ENCODE measurements at places on chromosomes 11 and 22. TPM values are rescaled to one million over a fixed set of nuclear protein-coding genes. Genes with fewer than 3 reads are reported as not detected.
A peak's percentile ranks its signal among the peaks of the same experiment; 100 is the strongest.

DNA sequence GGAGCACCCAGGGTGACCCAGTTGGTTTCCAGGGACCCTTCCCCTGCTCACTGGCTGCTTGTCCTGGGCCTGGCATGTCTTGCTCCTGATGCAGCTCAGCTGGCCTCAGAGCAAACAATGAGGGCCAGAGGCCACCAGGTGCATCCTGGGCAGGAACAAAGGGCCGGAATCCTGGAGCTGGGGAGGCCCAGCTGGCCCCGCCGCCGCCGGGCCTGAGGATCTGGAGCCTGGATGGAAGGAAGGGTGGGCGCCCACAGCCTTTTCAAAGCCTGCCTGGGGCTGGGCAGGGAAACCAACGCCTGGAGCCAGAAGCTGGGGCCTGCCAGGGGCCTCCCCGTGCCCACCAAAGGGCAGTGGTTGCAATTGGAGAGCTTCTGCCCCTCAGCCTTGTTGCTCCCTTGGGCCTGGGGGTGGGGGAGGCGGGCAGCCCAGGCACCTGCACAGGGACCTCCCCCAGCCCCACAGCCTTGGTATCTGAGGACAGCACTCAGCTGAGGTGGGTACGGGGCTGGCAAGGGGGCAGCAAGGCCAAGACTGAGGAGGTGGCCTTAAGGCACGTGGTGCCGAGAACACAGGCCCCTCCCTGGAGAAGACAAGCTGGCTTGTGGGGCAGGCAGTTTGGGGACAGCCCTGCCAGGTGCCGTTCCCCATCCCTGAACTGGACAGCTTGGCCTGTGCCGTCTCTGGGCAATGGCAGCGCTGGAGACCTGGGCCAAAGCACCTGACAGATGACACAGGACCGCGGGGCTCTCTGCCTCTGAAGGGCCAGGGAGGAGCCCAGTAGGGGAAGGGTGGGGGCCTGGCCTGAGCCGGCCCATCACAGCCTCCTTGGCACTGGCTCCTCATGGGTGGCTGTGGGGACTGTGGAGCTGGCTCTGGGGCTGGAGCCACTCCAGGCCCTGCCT is 7.1 kb upstream of the ADORA2A start:
- DNase-seq = no peak

- peak; percentile 45 for DNase-seq
Measured at GRCh38 chr11:88332851-88333250, 4.7 kb downstream of the CTSC start.

GRCh38 chr11:79353706-79354105 is 87.1 kb downstream of the TENM4 start:
- no peak for DNase-seq

DNA sequence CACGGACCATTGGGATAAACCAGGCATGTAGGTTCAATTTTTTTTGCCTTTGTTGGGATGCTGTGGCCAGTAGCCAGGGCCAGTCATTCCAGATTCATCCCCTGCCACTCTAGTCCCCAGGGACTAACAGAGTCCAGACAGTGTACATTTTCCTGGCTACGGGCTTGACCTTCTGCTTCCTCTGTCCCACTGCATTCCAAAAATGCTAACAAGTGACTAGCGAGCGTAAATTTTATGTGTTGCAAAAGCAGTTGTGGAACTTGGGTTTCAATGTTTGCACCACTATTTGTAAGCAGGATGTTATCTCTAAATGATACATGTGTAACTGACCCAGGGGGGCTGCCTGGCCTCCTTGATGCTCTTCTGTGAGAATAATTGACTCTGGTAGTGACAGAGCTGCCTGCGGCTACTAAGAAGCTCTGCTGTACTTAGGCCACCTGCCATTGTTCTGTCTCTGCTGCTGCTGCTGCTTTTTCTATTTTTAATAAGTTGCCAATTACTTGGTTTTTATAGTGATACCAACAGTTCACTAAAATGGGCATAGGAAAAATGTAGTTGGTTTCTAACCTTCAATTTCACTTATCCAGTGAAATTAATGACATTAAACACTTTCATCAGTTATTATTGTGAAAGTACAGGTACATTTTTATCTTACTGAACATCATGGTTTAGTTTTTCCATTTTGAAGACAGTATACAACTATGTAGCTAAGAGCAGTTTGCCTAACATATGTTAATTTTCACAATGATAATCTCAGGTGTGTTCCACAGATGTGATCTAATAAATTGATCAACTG is 26.8 kb downstream of the TNRC6B start:
- DNase-seq = no peak

GRCh38 chr22:39309881-39310714 is 9.3 kb downstream of the RPL3 start:
- DNase-seq = peak; percentile 70

DNA sequence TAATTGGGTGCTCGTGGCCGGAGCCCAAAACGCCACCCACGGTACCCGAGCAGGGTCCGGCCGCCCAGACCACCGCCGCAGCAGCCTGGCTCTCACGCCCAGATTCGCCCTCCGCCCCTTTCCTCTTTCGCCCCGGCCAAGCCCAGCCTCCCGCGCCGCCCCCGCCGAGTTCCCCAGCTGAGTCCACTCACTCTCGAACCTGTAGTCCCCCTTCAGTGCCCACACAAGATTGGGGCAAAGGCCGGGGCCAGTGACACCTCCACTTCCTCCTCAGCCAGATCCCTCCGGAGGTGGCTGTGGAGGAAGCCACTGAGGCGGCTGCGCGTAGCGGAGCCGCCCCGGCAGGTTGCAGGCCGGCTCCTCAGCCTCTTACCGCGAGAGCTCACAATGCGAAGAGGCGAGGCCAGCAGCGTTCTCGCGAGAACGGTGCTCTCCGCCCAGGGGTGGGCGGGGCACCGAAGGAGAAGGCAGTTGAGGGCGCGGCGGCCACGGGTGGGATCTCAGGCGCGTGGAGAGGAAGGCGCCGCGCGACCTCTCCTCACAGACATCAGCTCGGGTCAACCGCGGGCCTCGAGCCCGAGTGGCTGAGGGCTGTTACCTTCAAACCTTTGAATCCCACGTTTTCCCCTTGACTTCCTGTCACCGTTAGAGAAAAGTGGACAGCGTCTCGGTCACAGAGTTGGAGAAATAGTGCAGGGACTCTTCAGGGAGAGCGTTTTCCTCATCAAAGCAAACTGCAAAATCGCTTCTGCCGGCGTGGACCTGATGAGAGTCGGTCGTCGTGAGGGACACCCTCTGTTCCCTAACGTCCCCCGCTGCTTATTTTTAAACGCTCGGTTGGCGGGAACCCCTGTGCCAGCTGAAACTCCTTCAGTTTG is at the start of gene BTBD10:
TSS of gene BTBD10 (minus strand) at position 322 of the 878 bp plus-strand sequence. CDS start 18,098 bp downstream, outside the sequence.
- peak; percentile 93 for DNase-seq

- no peak for DNase-seq
Measured at GRCh38 chr22:47213571-47214230, 451.3 kb downstream of the TBC1D22A start.

The C11orf52 gene
- polyA plus RNA-seq = 1.5 TPM

The TPBGL gene
- 0.01 TPM for polyA plus RNA-seq

The HBD gene
- polyA plus RNA-seq = not detected

Data from mammary epithelial cell (primary cell).